ENCODE measurements at places on chromosomes 5 and 9.
A peak's percentile ranks its signal among the peaks of the same experiment; 100 is the strongest.

- DNase-seq, result no peak
These were observed 17.9 kb downstream of the COL27A1 start for GRCh38 chr9:114172981-114173833.

DNA sequence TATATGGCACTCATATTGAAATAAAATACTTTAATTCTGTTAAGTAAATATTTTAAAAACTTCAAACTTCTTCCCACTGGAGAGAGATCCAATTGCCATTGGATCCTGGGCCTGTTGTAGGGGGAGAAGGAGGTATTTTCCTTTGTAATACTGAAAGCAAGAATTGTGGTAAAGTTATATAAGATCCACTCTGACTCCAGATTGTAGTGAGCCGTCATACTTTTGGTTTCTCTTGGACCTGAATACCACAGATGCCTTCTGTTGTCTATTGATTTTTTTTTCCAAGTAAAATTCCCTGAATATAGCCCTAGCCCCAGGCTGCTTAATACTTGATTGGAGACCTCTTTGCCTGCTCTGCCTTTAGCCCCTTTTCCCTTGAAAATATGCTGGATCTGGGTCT, 86.9 kb downstream of the ATG10 start:
- no peak for DNase-seq

DNA sequence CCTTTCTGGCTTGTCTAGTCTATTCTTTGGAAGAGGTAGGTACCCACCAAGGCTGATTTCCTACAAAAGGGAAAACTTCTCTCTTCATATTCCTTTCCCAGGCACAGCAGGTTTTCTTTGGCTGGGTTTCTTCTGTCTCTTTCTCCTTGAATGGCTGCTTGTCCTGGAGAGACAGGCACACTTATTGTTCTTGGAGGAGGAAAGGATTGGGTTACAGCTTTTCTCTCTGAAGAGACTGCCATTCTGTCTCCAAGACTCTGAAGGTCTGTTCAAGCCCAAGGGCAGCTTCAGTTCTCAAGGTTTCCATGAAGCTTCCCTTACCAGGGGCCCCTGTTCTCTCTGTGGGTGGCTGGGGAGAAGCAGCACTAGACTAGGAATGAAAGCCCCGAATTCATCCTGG, 33.9 kb downstream of the ACTBL2 start:
- DNase-seq, result no peak

DNA sequence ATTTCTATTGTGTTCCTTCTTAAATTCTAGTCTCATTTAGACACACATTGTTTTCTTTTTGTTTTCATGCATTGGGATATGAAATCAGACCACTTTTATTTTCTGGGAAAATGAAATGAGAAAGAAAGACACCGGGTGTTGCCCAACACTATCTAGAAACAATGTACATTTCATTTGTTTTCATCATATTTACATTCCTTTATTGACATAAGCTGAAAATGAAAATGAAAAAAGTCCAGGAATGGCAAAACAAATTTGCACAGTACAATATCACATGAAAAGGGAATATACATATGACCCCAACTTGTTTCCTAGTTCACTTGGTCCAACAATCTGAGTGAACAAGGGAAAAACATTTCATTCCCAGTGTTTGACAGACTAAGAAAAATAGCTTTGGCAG, 20.7 kb downstream of the IFNE start:
- no peak for DNase-seq

DNA sequence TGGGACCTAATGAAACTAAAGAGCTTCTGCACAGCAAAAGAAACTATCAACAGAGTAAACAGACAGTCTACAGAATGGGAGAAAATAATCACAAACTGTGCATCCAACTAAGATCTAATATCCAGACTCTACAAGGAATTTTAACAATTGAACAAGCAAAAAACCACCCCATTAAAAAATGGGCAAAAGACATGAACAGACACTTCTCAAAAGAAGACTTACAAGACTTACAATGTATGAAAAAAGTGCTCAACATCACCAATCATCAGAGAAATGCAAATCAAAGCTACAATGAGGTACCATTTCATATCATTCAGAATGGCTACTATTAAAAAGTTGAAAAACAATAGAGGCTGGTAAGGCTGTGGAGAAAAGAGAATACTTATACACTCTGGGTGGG, 58.0 kb downstream of the SHOC1 start:
- DNase-seq, result no peak

- DNase-seq, result no peak
These were observed 111.3 kb downstream of the EGFLAM start for GRCh38 chr5:38369692-38370091.

GRCh38 chr5:135033901-135034235, at the start of gene PITX1:
PITX1 (minus strand) TSS chr5:135034228; CDS start chr5:135033881, 347 bp downstream.
- DNase-seq, result no peak

DNA sequence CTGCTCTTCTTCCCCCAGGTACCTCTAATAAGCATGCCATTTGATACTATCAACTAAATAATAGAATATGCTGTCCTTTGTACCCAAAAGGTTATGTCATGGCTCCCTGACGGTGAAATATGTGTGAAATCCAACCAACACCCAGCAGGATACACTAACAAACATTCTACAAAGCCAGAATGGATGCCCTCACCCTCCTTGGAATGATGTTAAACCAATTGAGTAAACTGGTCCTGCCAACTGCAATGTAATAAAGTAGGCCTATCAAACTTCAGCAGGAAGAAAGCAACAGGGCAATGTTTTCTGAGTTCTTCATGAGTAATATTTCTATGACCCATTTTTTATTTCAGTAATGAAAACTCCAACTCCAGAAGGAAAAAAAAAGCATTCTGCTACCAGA, 24.9 kb downstream of the RGMB start:
- DNase-seq, result no peak

DNA sequence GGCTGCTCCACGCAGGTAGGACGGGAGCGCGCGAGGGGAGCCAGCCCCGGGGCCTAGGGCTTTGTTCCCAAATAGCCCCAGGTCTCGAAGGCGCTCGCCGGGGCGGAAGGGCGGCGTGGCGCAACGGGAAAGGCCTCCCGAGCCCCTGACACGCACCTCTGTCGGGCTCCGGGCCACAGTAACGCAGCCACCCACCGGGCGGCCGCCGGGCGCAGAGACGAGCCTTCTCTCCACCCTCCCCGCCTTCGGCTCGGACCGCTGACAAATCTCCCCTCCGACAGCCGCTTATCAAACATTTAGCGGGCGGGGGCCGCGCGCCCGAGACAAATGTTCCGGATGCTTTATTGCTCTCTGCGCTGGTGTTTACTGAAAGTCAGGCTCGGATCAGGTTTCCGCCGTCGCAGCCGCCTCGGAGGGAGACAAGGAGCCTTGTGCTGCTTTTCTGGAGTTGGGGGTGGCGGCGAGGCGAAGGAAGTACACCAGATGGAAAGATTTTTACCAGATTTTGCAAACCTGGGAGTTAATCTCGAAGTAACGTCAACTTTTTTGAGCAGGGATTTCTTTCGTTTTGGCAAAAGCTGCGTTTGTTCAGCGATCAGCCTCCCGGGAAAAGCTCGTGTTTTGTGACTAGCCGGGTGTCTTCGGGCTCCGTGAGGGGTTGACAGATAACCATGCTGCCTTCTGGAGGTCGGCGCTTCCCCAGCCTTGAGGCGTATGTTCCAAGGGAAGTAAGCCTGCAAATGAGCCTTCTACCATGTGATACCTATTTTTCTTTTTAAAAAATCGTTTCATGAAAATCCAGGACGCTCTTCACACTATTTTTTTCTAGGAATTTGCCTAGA, 950 bp downstream of the RGMB start:
- peak; percentile 71 for DNase-seq

All from activated CD4-positive, alpha-beta T cell treated with anti-CD3 and anti-CD28 coated beads for 48 hours (primary cell).